ENCODE measurements at places on chromosomes 16 and 17. TPM values are rescaled to one million over a fixed set of nuclear protein-coding genes. Genes with fewer than 3 reads are reported as not detected.

PNMT gene
- total RNA-seq, result 1.7 TPM

RRAD gene
- total RNA-seq, result 0.84 TPM

GLTPD2 gene
- total RNA-seq, result not detected

KRT20 gene
- not detected for total RNA-seq

STH gene
- total RNA-seq, result not detected
